ENCODE measurements at places on chromosomes 11 and 22.

GRCh38 chr11:63937713-63938478, 906 bp upstream of the NAA40 start:
- no peak for DNase-seq

DNA sequence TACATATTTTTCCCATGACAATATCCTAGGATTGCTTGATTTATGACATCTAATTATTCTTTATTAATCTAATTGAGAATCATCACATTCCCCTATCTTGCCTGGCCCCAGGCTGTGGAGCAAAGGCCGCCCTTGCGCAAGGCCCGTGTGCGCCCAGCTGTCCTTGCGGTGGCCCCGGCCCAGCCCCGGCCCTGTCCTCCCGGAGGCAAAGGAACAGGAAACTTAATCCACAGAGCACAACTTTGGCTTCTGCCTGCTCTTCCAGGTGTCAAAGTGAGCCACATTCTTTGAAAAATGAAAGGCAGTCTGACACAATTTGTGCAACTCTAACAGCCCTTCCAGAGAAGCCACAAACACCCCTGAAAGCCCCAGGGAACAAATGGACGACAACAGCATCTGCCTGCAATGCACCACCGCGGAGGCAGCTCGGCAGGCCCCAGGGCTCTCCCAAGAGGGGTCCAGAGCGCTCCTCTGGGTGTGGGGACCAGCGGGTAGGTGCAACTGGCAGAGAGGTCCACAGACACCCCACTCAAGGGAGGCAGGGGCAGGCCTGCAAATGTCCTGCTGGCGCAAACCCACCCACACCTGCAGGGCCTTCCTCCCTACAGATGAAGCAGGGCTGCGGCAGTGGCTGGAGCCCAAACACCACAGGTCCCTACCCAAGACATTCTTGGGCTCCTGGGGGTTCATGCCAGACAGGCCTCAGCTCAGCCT, 30.3 kb downstream of the GNB1L start:
- DNase-seq: no peak

DNA sequence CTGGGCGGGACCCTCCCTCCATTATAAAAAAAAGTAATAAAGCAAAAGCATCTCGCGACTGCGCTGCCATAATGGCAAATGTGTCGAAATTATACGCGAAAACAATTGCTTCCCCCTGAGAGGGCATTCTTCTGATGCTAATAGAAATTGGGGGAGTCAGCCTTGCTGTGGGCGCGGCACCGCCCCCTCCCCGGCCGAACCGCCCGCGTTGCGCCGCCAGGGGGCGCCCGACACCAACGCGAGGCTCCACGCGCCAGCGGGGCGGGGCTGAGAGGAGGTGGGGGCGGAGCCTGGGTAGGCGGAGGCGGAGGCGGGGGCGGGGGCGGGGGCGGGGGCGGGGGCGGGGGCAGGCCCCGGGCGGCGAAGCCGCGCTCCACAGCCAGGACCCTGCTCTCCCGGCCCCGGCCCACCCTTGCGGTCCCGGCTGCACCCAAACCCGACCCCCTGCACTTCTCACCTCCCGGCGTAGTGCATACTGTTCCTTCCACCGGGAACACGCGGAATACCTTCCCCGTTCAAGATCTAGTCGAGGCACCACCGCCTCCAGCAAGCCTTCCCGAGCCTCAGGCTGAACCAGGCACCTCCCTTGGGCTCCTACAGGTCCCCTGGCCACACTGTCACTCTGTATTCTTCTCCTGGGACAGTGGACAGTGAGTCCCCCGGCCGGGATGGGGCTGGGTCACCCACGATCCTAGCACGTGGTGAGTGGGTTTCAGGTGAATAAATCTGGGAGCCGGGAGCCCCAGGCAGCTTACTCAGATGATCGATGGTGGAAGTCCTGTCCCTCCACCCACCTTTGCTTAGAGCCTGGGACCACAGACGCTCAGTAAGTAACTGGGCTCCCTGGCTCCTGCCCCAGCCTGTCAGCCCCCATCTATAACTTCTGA, 15.5 kb upstream of the UPK3A start:
- peak; percentile 90 for DNase-seq

GRCh38 chr11:19436932-19437331, 196.2 kb upstream of the E2F8 start:
- DNase-seq: no peak

DNA sequence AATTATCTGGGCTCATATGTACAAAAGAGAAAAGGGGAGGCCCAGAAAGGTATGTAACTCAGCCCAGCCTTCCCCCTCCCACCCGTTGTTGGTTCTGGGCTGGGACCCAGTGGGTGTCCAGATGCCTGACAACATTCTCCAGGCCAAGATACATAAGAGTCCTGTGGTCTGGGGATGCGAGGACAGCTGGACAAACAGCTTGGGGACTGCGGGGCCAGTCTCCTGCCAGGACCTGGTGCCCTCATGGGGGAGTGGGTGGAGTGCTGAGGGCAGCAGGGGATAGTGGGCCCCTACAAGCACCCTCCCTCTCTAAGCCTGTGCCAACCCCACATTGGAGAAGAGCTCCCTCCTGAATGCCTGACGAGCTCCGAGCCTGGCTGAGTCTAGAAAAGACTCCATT, 3.5 kb upstream of the SLC22A6 start:
- no peak for DNase-seq

DNA sequence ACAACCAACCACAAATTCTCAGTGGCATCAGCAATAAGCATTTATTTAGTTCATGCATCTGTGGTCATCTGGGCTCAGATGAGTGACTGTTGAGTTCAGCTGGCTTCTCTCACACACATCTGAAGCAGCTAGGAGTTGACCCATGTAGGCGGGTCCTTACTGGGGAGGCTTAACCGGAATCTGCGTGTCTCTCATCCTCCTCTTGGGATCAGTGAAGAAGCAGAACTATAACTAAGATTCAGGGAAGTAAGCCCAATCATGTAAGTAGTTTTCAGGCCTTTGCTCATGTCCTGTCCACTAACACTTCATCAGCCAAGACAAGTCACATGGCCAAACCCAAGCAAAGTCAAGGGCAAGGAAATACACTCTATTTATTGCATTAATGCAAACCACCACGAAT, 236.2 kb downstream of the C11orf87 start:
- DNase-seq: no peak

GRCh38 chr11:15104166-15104565, 10.6 kb upstream of the INSC start:
- DNase-seq: no peak

Data from activated CD8-positive, alpha-beta memory T cell treated with anti-CD3 and anti-CD28 coated beads for 1 hour (primary cell).